Left renal cortex interstitium (tissue), 4 donors: ENCODE measurements at places on chromosomes 11 and 22.

GRCh38 chr11:12215181-12215593, 104.8 kb downstream of the MICAL2 start:
- no peak for DNase-seq

DNA sequence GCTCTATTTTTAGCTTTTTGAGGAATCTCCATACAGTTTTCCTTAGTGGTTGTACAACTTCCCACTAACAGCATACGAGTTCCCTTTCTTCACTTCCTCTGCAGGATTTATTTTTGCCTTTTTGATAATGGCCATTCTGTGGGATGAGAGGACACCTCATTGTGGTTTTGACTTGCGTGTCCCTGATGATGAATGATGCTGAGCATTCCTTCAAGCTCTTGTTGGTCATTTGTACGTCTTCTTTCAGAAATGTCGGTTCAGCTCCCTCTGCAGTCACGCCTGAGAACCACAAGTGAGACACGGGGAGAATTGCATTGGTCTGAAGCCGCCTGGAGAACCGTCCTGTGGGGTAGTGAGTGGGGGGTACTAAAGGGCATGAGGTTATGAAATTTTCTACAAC, 2.0 kb upstream of the KRTAP5-10 start:
- DNase-seq, result no peak

DNA sequence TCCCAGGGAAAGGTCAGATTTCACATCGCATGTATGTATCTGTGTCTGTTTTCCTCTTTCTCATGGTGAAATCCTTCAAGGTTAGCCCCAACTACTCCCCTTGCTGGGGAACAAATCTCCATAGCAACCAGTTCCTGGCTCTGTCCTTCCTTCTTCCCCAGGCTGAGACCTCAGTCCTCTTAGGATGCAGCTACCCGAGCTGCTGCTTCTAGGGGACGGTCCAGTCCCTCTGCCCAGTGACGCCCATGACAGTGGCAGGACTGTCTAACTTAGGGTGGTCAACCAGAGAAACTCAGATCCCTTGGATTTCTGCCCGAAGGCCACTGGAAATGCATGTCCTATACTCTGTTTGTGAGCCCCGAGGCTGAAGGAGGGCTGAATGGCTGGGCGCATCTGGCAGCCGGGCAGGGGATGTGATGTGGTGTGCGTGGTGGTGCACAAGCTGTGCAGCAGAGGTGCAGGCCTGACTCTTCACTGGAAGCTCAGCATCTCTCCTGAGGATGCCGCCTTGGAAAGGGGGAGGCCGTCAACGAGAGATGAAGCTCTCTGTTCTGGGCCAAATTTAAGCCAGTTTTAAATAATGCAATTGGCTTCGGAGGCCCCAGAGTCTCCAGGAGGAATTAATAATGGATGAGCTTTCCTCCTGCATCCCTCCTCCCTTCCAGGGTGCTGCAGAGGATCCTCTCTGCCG, 118.7 kb upstream of the B3GAT1 start:
- DNase-seq, result no peak

DNA sequence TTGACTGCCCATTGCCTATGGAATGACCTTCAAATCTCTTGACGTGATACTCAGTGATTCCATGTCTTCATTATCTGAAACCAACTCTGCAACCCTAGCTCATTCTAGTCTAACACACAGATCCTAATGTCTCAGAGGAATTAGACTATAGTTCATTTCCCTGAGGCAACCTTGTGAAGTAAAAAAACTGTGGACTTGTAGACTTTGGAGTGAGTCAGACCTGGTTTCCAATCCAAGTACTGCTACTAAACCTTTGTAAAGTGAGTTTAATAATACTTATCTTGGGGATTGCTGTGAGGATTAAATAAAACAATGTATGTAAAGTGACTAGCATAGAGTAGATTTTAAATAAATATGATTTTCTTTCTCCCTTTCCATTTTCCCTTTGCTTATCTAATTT, 226.1 kb downstream of the BLID start:
- DNase-seq, result no peak

- no peak for DNase-seq
Observed at GRCh38 chr11:69292221-69292648, 1.7 kb upstream of the MYEOV start.

GRCh38 chr22:49609207-49609876, 218.3 kb downstream of the BRD1 start:
- no peak for DNase-seq

GRCh38 chr22:42367980-42368378, 64.2 kb downstream of the NFAM1 start:
- no peak for DNase-seq

- no peak for DNase-seq
Observed at GRCh38 chr11:125286486-125286885, 121.9 kb downstream of the PKNOX2 start.

DNA sequence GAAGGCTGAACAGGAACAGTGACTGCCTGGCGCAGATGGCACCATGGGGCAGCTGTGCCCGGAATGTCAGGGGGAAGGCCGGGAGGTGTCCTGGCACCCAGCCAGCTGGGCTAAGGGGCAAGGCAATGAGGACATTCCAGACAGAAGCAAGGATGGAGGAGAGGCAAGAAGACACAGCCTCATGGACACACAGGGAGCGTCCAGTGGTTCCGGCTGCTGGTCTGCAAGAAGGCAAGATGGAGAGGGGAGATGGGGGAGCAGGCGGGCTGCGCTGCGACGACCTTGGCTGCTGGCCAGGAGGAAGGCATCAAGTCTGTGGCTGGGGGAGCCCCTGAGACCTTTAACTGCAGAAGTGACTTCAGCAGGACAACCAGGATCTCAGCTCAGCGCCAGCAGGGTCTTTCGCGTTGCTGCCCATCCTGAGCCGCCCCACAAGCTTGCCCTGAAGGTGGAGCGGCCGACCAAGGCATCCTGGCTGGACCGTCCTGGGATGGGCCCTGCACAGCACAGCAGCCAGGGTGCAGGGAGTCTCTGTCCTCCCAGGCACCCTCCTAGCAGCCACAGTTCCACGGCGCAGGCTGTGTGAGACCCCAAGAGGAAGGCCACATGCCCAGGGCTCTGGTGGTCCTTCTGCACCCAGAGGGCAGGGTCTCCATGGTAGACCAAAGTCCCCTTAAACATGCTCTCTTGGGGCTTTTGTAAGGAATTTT, 531.7 kb downstream of the BRD1 start:
- DNase-seq, result no peak

DNA sequence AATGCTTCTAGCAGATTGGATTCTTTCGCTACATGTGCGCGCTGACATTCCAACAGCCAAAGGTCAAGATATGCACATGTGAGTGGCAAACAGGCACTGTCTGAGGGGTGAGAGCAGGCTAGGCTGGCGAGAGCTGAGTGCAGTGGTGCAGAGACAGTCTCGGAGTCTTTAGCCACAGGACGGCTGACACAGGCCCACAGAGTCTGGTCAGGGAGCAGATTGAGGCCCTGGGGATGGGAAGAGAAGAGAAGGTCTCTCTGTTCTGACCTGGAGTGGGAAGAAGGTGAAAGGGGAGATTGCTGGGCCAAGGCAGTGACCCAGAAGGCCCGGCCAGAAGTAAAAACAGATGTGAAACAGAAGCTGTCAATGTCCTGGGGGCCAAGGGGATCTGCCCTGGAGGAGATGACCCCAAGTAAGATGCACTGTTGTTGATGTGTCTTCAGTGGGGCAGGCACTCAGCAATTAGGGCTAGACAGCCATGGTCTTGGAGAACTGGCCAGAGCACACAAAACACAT, 197.8 kb downstream of the ETS1 start:
- DNase-seq, result no peak

DNA sequence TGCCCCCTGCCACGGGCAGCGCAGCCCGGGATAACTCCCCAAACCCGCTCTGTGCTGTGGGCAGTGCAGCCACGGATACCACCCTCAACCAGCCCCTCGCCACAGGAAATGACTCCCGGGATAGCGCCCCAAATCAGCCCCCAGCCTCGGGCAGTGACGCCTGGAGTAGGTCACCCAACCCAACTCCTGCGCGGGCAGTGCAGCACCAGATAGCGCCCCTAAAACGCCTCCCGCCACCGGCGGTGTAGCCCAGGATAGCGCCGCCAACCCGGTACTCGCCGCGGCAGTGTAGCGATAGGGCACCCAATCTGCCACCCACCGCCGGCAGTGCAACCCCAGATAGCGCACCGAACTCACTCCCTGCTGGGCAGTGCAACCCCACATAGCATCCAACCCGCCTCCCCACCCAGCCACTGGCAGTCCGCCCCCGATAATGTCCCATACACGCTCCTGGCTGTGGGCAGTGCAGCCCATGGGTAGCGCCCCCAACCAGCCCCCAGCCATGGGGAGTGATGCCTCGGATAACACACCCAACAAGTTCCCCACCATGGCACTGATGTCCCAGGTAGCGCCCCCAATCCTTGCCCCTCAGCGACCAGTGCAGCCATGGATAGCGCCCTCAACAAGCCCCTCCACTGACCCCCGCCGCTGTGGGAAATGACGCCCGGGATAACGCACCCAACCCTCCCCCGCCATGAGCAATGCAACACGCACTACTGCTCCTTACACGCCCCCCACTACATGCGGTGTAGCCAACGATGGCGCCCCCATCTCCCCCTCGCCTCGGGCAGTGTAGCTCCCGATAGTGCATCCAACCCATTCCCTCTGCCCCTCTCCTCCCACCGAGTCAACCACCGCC, 1.5 kb downstream of the RFPL2 start:
- no peak for DNase-seq

DNA sequence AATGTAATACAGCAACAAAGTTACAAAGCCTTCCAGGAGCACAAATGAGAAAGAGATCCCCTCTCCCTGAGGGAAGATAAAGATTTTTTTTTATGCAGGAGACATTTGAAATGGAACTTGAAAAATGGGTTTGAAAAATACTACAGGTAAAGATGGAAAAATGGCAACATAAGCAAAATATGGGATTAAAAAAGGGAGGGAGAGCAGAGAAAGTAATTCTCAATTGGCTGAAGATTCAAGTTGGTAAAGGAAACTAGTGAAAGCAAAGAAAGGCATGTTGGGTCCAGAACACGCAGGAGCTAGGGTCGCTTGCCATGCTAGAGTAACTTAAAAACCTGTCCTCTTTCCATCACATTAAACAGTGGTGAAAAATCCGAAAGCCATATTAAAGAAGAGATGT, 1.5 kb downstream of the ZW10 start:
- no peak for DNase-seq

GRCh38 chr11:103529181-103529684, 420.0 kb downstream of the DYNC2H1 start:
- DNase-seq, result no peak

- no peak for DNase-seq
Observed at GRCh38 chr11:19276859-19277808, 36.4 kb upstream of the E2F8 start.

DNA sequence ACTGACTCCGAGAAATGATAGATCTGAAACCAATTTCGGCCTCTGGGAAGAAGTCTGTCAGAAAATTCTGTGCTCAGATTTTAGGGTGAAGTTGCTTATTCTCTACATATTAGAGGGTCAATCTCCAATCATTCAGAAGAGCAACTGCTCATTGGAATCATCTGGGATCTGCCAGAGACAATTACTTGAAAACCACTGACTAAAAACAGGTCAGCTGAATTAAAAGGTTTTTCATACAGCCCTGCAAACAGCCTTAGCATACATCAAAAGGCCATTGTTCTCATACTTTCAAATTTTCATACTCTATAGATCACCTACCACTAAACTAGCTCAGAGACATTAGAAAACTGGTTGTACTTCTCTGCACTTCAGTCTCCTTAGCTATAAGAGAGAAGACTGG, 289.7 kb upstream of the PITPNB start:
- DNase-seq, result no peak

GRCh38 chr11:9951807-9952206, 287.9 kb downstream of the SWAP70 start:
- no peak for DNase-seq

DNA sequence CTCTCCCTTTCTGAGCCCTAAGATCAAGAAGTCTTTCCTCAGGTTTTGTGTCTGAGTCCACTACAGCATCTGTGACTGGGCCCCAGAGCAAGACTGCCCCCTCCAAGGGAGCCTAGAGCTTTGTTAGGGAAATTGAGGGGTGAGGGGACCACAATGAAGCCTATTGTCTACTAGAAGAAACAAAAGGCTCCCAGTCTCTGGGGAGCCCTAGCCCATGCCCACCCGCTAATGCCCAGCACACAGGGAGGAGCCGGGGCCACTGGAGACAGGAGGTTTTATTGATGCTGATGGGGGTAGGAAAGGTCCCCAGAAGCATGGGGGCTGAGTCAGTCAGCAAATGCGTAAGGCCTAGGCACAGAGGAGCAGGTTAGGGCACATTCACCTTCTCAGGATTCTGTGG, 14.0 kb downstream of the RHOG start:
- no peak for DNase-seq

- no peak for DNase-seq
Observed at GRCh38 chr22:33811686-33812085, 108.6 kb downstream of the LARGE1 start.

- DNase-seq, result no peak
Observed at GRCh38 chr11:57399221-57399620, 8.8 kb upstream of the PRG2 start.
